ENCODE measurements at places on chromosomes 1 and 21.

DNA sequence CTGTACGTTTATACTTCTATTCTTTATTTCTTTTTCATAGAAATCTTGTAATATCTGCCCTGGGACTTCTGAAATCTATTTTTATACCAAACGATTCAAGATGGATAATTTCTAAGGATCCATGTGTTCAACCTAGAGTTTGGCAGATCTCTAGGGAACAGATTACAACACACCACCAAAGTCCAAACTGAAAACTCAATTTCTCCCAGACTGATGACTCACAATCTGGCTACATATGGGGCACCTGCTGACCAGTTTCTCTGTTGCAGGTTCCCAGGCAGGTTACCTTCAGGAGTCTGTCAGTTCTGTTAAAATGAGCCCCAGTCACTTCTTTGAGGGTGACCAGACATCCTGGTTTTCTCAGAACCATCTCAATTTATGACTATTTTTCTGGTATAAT lies 439.4 kb downstream of the GPATCH2 start:
- DNase-seq: no peak

DNA sequence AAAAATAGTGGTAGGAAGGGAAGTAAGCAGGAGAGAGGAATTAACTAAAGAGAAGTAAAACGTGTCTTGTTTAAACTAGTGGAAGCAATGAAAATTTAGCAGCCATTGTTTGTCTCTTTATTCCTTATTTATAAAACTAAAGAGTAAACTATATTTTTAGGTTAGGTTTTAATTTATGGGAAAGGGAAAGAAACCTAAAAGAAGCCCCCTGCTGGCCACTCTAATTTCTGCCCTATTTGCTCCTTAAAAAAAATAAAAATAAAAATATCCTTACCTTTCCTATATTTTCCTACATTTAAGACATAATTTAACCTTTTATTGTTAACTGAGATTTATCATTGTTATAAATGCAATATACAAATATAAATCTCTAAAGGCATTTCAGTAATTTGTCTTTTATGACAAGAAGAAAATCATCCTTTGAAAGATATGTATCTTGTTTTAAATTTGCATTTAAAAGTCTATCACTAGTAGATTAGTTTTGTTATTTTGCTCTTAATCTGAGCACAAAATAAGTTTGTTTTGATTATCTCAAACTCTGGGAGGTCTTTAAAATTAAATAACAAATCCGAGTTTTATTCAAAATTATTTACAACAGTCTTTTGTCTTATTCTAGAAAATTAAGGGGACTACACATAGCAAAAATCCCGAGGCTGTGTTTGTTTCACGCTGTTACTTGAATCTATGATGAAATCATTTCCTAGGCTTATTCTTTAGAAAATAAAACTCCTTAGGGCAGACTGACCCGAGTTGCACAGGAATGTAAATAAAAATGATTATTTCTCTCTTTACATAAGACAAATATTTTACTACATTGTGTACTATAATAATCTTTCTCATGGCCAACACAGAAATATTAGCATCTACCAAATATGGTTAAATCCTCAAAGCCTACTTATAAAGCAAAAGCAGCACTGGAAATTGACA lies 201.7 kb downstream of the NRIP1 start:
- DNase-seq: no peak

DNA sequence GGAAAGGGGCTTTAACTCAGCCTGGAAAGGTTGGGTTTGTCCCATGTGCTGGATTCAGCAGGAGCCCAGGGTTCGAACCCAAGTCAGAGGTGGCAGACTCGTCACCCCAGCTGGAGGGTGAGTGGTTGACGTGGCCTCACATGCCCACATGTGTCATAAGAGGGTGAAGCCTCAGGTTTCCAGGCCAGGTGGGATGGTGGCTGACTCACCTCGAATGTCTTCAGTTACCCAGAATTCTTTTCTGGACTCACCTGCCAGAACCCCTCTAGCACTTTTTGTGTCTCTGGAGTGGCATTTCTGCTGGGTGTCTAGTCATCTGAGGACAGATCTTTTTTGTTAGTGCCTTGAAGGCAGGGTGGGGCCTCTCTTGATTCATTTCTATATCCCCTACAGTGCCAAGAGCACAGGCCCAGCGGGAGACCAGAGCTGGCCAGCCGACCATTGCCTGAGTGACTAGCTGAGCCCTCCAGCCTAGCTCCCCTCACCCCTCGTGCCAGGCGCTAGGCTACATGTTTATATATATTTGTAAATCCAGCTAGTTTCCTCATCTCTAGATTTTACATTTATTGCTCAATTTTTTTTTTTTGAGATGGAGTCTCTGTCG lies 28.1 kb downstream of the IL6R start:
- no peak for DNase-seq

- no peak for DNase-seq
Observed at GRCh38 chr1:177282976-177283375, 112.2 kb downstream of the BRINP2 start.

DNA sequence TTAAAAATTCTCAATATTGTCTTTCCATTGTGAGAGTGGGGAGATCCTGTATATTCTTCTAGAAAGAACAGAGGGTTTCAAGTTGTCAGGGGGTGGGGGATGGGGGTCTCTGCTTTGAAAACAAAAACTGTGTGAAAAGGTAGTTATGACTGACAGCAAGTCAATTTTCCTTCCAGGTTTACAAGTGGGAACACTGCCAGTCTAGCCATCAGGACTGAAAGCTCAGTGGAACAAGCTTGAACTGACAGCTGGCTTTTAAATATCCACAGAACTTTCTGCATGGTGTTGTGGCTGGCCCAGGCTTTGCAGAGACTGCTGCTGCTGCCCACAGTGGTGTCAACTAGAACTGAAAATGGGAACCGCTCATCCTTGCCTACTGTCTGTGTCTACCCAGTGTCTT lies 162.6 kb downstream of the TNR start:
- no peak for DNase-seq

All from NT2/D1 (cell line).